ENCODE measurements at places on chromosomes 6 and 20. TPM values are rescaled to one million over a fixed set of nuclear protein-coding genes. Genes with fewer than 3 reads are reported as not detected.

MLN gene
- not detected for total RNA-seq

APOBEC2 gene
- total RNA-seq: 0.16 TPM

TTLL9 gene
- total RNA-seq: 0.41 TPM

FAM217A gene
- not detected for total RNA-seq

PRSS16 gene
- not detected for total RNA-seq

RIPPLY2 gene
- total RNA-seq: not detected

PDE10A gene
- 6.1 TPM for total RNA-seq

SRMS gene
- total RNA-seq: not detected
